Motor neuron (in vitro differentiated cells): ENCODE measurements at places on chromosomes 5 and 9.

DNA sequence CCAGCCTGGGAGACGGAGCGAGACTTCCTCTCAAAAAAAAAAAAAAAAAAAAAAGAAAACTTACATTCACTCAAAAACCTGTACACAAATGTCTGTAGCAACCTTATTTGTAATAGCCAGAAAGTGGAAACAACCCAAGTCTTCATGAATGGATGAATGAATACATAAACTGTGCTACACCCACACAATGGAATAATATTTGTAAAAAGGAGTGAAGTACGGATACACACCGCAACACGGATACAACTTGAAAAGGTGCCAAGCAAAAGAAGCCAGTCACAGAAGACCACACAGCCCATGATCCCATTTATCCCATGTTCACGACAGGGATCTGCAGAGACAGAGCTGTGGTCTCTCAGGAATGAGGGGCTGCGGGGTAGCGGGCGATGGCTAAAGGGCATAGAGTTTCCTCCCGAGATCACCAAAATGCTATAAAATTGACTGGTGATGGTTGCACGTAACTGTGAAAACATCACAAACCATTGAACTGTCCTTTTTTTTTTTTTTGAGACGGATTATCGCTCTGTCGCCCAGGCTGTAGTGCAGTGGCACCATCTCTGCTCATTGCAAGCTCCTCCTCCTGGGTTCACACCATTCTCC lies 76.2 kb upstream of the COL5A1 start:
- no peak for ATAC-seq

DNA sequence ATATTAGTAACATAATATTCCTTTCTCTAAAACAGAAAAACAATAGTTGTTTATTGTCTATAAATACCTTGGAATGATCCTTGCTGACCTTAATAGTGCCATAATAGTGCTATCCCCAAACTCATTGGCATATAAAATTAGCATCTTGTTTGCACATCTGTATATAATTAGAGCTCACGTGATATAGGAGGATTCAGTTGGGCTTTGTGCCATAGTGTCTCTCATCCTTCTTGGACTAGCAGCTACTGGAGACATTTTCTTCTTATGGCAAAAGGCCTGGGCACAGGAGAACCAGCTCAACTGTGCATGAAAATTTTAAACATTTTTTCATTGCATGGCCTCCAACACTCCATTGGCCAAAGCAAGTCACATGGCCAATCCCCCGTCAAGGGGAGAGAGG lies 342.5 kb downstream of the SPATA31D1 start:
- ATAC-seq: no peak

- no peak for ATAC-seq
Measured at GRCh38 chr5:143074414-143074996, 304.3 kb downstream of the ARHGAP26 start.

GRCh38 chr5:134958755-134959154 lies 9.0 kb upstream of the CATSPER3 start:
- ATAC-seq: no peak

GRCh38 chr5:15555176-15555575 lies 55.2 kb downstream of the FBXL7 start:
- ATAC-seq: no peak

GRCh38 chr9:70746760-70747159 lies 332.3 kb upstream of the KLF9 start:
- ATAC-seq: peak; percentile 92

GRCh38 chr5:73596705-73597328 lies 29.2 kb upstream of the ARHGEF28 start:
- ATAC-seq: no peak

- no peak for ATAC-seq
Measured at GRCh38 chr5:24805230-24805629, 160.5 kb upstream of the CDH10 start.

DNA sequence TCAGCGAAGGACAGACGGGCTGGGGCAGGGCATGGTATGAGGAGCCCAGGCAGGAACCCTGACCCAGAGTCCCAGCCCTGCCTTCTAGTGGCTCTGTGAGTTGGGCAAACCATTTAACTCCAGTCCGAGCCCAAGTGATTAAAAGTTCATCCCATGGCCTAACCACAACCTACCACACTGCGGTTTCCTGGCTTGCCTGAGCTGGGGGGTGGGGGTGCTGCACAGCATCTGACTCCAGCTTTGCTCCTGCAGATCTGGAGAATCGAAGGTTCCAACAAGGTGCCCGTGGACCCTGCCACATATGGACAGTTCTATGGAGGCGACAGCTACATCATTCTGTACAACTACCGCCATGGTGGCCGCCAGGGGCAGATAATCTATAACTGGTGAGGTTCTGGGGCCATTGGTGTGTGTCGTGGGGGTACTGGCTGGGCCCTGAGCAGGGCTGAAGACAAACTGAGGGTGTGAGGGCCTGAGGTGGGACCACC lies 49.0 kb downstream of the STOM start:
- ATAC-seq: no peak

- ATAC-seq: no peak
Measured at GRCh38 chr9:97874624-97875023, 21.6 kb downstream of the FOXE1 start.

- ATAC-seq: peak; percentile 17
Measured at GRCh38 chr5:132428147-132428482, 58.6 kb downstream of the SLC22A5 start.

DNA sequence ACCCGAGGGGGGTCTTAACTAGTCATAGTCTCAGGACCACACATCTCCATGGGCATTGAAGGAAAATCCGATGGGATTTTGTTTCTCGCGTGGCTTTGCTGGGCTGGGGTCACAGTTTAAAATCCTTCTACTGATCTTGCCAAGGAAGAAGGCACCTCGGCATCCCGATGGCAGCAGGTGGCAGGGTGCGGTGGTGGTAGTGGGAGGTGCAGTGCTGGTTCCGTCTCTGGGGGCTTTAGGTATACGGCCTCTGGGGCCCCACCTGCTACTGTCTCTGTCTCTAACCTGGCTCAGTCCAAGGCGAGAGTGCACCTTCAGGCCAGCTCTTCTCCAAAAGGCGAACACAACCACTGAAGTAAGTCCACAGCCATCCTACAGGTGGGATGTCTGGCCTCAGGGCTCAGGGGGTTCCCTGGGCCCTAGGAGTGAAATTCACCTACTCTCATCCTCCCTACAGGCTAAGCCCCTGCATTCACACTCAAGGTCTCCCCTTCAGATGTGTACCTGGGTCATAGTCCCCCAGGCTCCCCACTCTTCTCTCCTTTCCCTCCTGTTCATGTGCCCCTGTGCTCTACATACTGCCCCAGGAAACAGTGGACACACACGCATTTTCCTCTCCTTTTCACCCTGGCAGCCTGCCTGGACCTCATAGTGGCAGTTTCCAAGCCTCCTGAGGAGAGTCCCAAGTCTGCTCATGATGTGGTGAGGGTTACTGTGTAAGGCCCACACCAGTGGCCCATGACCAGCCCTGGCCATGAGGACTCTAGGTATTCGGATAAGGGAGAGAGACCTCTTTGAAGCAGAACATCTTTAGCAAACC lies 736 bp upstream of the FCN2 start:
- ATAC-seq: no peak

DNA sequence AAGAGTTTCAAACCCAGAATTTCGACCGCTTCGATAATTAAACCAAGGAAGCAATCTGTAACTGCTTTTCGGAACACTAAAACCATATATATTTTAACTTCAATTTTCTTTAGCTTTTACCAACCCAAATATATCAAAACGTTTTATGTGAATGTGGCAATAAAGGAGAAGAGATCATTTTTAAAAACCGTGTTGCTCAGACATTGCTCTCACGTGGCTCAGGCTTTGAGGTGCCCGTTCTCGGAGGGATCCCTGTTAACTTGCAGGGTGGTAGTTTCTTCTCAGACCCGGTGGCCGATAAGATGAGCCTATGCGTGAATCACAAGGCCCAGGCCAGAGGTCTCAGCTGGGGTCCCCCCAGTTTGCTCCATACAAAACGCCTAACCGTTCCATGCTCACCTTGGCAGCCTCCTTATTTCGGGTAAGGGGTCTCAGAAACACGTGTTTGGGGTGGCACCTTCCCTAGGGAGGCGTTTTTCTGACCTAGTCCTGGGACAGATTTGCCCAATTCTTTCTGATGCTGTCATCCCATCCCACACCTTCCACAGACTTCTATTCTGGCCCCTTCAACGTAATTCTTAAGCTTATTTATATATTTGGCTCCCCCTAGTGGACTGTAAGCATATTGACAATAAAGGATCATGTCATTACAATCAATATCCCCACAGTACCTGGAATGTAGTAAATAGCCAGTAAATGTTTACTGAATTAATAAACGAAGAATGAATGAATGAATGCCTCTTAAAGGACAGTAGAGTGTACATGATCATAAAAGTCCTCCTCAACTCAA lies 48.1 kb downstream of the THBS4 start:
- peak; percentile 84 for ATAC-seq

DNA sequence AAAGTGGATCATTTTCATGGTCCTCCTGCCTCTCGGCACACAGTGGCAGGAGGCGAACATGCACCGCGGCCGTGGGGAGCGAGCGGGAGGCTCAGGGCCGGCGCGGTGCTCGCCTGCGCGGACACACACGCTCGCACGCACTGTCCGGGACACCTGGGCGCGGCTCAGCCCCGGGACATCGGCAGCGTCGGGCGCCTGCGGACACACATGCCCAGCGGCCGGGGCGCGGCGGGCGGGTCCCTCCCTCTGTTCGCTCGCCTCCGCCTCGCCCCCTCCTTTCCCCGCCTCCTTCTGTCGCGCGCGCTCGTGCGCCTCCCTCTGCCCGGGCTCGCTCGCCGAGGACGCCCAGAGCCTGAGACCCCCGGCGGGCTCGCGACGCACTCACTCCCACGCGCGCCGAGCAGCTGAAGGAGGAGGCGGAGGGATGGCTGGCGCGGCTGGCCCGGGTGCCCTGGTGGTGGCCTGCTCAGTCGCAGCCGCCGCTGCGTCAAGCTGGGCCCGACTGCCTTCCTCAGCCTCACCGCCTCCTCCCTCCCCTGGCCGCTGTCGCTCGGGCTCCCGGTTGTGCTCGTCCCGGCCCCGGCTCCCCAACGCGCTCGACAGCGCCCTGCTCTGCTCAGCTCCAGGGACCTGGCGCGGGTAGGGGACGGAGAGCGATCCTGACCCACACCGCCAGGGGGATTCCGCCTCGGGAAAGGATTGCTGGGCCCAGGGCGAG lies at the start of gene FRMD3:
FRMD3 (minus strand) TSS at position 230 of the 718 bp plus-strand sequence; CDS start at position 60, 170 bp downstream.
- peak; percentile 95 for ATAC-seq

DNA sequence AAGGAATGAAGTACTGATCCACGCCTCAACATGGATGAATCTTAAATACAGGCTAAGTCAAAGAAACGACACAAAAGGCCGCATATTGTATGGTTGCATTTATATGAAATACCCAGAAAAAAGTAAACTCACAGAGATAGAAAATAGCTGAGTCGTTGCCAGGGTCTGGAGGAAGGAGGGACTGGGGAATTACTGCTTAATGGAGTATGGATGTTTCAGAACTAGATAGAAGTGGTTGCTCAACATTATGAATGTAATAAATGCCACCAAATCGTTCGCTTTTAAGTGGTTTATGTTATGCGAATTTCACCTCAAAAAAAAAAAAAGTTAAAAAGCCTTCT lies 784 bp upstream of the MSANTD3 start:
- ATAC-seq: no peak

DNA sequence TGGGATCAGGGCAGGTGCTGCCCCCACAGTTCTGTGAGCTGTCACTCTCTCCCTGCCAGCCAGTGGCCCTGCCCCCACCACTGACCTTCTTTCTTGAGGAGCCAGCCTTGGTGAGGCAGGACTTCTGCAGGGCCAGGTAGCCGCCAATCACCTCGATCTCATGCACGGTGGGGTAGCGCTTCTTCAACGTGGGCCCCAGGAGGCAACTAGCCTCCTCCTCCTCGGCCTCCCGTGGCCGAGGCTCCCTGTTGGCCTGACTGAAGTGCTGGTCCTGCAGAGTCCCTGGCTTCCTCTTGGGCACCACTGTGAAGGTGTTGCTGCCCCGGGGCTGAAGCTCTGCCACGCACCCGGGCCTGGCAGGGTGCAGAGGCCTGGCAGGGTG lies 1.6 kb downstream of the TPRN start:
- ATAC-seq: no peak

DNA sequence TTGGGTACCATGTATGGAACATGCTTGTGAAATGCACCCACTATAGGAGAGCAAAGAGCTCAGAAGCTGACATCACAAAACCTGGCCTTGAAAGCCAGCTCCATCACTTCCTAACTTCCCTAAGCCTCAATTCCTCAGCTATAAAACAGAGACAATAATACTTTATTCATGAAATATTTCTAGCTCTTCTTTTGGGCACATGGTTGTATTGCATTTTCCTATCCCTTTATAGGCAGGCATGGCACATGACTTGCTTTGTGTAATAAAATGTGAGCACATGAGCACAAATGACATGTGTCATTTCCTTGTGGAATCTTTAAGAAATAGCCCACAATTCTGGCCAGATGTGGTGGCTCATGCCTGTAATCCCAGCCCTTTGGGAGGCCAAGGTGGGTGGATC lies 18.5 kb downstream of the ZNF366 start:
- no peak for ATAC-seq

DNA sequence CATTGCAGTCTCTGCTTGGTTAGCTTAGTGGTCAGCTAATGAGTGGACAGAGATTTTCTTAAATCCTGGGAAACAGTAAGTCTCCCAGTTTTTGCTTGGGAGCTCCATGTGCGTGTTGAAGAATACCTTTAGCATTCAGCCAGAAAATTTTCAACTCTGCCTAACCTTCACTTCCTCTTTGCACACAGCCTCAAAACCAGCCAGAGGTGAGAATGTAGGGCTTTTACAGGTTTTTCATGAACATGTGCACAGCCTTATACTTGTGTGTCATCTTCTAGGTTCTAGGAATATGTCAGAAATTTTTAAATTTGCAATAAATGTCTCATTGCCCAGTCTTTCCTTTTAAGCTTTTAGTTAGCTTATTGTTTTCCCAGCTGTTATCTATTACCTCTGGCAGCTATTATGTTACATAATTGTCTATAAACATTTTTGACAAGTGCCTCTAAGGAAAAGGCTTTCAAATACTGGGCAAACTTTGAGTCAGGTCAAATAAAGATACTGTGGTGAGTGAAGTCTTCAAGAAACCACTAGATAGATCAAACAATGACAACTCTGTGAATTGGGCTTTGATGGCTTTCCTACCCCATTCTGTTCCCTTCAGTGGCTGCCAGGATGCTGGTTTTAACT lies 12.7 kb downstream of the ADGRV1 start:
- ATAC-seq: no peak

DNA sequence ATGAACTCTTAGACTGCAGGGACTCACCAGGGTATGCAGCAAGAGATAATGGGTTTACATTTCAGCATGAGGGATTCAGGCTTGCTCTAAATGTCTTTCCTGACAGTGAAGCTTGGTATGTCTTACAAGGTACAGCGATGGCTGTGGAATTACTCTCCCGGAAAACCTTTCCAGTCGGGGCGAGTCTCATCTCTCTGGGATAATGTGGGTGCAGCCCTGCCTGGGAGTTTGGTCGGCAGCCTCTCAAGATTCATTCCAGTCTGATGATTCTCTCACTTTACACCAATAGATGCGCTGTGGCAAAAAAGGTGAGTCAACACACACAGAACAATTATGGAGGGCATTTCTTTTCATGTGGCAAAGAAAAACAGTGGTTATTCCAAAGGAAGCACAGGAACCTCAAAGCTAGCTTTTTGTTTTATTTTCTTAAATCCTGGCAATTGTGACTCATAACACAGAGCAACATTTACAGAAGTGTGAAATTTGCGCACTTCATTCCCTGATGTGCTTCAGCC lies 190.3 kb downstream of the DCP2 start:
- ATAC-seq: peak; percentile 46
